ENCODE measurements at places on chromosomes 6 and 20.

GRCh38 chr6:68233623-68234022 is 401.5 kb upstream of the ADGRB3 start:
- H3K4me1 ChIP-seq, result peaks cover 13% of the 10 kb centered on the region
- no peaks in the 10 kb centered on the region for H3K27me3 ChIP-seq
- no peaks in the 10 kb centered on the region for H3K36me3 ChIP-seq
- DNase-seq, result no peak
- H3K4me3 ChIP-seq, result no peak overlapping the region

DNA sequence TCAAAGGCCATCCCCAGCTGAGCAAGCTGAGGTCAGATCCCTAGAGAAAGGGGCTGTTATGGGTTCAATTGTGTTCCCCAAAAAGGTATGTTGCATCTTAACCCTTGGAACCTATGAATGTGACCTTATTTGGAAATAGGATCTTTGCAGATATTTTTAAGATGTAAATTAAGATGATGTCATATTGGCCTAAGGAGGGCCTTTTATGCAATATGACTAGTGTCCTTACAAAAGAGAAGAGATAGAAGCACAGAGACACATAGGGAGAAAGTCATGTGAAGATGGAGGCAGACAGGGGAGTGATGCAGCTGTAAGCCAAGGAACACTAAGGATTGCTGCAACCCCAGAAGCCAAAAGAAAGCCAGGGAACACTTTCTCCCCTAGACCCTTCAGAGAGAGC is 144.3 kb upstream of the TAB2 start:
- no peak overlapping the region for H3K4me3 ChIP-seq
- H3K36me3 ChIP-seq, result no peaks in the 10 kb centered on the region
- H3K27ac ChIP-seq, result no peak overlapping the region
- H3K27me3 ChIP-seq, result no peaks in the 10 kb centered on the region
- no peak for DNase-seq

- no peak overlapping the region for H3K4me3 ChIP-seq
- peak; percentile 61 for DNase-seq
- H3K4me1 ChIP-seq, result no peaks in the 10 kb centered on the region
- no peaks in the 10 kb centered on the region for H3K27me3 ChIP-seq
These were observed 55.6 kb downstream of the DSTN start for GRCh38 chr20:17625246-17626051.

DNA sequence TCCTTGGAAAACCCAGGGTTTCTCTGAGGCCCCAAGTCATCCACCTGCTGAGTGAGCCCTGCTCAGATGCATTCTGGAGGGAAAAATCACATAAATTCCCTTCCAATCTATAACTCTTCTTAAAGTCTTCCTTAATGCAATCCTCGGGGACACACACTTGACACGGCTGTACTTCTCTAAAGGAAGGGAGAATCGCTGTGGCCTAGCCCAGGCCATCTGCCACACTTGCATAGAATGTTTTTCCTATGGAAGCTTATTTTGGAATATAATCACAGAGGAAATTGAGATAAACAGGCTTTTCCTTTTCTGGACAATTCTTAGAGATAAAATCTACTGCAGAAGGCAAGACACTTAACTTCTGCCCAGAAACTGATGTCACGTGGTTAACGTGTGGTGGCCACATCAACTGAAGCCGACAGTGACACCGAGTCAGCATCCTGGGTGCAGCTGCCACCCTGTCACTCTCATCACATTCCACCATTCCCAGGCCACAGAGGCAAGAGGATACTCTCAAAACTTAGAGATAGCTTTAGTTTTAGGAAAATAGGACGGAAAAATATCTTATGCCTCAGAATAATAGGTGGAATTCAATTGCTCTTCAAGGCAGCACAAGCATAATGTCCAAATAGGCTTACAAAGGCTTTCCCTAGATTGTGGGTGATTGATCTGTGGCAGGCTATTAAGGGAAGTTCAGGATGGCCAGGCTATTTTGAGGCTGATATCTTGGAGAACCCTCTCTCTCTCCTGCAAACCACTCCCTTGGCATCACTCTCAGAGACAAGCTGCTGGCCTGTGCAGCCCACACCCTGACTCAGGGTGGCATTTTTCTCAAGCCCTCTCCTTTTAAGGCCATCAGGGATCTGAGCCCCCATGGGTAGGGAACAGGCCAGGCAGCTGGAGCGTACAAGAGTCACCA is 29.6 kb downstream of the PSMB1 start:
- H3K4me3 ChIP-seq, result no peak overlapping the region
- no peak for DNase-seq
- no peak overlapping the region for H3K27ac ChIP-seq
- no peaks in the 10 kb centered on the region for H3K27me3 ChIP-seq

- H3K4me1 ChIP-seq, result peaks cover 10% of the 10 kb centered on the region
- no peak overlapping the region for H3K4me3 ChIP-seq
- peaks cover 10% of the 10 kb centered on the region for H3K27me3 ChIP-seq
- no peaks in the 10 kb centered on the region for H3K36me3 ChIP-seq
- H3K27ac ChIP-seq, result no peak overlapping the region
- DNase-seq, result no peak
These were observed 198.4 kb downstream of the TRIM27 start for GRCh38 chr6:28725274-28725809.

GRCh38 chr6:1416191-1416760 is 26.9 kb downstream of the FOXF2 start:
- DNase-seq, result no peak
- no peaks in the 10 kb centered on the region for H3K36me3 ChIP-seq
- no peak overlapping the region for H3K4me3 ChIP-seq
- no peaks in the 10 kb centered on the region for H3K4me1 ChIP-seq
- H3K27ac ChIP-seq, result no peak overlapping the region

DNA sequence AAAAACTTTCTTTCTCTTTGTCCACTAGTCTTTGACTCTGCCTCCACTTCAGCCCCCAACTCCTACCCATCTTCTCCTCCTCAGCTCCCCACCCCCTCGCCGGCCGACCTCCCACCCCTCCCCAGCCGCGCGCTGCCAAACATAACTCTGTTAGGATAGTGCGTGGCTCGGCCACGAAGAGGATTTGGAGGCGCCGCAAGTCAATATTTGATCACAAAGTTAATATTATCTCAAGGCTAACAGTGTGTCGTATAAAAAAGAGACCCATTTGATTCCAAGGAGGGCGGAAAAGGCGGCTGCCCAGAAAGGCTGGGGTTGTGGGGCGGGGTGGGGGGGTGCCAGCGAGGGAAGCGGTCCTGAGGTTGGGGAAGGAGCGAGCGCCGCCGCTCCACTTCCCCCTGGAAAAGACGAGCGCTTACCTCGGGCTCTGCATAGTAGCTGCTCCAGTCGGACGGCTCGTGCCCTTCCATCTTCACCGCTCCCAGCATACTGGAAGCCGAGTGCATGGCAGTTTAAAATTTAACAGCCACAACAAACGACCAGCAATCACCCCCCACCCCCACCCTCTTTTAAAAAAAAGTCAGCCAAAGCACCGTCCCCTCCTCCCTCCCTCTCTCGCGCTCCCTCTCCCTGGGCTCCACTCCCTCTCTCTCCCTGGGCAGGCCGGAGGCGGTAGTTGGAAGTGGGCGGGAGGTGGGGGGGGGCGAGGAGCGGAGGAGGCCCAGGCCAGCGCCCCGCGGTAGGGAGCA is 425 bp downstream of the FOXA2 start:
- H3K27me3 ChIP-seq, result peaks cover 6% of the 10 kb centered on the region
- H3K36me3 ChIP-seq, result peaks cover 18% of the 10 kb centered on the region
- peak overlapping the region; percentile 53 for H3K4me3 ChIP-seq
- DNase-seq, result no peak
- no peaks in the 10 kb centered on the region for H3K4me1 ChIP-seq

DNA sequence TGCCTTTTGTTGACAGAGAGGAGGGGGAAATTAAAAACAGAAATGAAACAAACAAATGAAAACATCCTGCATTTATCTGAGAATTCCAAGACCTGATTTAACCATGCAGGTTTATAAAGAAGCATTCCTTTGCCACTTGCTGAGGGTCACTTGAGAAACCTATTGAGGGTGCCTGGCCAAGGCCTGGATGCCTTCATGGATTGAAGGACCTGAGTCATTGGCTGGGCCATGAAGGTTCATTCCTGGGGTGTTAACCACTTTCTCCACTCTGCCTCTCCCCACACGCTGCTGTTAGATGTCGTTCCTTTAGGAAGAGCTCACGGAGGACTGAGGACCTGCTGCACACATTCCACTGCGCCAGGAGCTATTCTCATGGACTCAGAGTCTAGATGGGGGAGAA is 49.7 kb downstream of the DAAM2 start:
- H3K4me1 ChIP-seq, result no peaks in the 10 kb centered on the region
- no peak overlapping the region for H3K27ac ChIP-seq
- H3K4me3 ChIP-seq, result no peak overlapping the region
- H3K27me3 ChIP-seq, result no peaks in the 10 kb centered on the region

DNA sequence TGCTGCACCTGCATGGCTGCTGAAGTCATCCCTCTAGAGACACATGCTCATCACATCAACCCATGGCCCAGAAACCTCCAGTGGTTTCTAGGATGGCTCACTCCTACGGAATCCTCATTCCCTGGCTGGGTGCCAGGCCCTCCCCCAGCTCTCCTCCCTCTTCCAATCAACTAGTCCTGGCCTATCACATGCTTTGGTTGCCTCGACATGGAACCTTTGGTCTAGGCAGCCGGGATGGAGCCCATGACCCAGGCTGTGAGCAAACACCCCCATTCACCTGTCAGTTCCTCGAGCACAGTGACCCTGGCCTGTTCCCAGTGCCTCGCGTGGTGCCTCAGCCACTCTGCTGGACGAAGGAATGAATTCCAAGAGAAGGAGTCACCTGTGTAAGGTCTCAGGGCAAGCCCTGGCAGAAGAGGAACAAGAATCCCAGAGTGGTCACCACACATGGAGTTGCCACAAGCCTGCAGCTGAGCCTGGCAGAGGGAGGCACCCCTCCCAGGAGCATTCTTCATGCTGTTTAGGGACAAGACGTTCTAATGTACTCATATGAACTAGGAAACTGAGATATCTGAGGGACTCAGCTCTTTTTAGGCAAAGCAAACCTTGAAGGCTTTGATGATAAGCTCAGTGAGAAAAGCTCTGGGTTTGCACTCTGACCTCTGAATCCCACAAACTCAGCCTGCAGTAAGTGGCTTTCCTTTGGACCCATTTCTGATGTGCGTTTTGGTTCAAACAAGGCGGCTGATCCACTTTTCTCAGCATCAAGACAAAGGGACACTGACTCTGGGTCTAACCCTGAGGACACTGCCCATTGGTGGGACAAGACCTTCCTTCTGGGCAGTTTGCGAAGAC is 40.2 kb downstream of the PPP1R3G start:
- no peak overlapping the region for H3K4me3 ChIP-seq
- peaks cover 18% of the 10 kb centered on the region for H3K4me1 ChIP-seq
- no peak for DNase-seq
- H3K36me3 ChIP-seq, result no peaks in the 10 kb centered on the region
- peak overlapping the region; percentile 55 for H3K27ac ChIP-seq

- H3K4me3 ChIP-seq, result no peak overlapping the region
- 0 out of 2 replicates have a peak, but pooled peaks cover 7% of the 10 kb centered on the region for H3K36me3 ChIP-seq
- H3K27ac ChIP-seq, result peak overlapping the region; percentile 92
- peaks cover 27% of the 10 kb centered on the region for H3K4me1 ChIP-seq
- DNase-seq, result no peak
These were observed 330.8 kb downstream of the BCKDHB start for GRCh38 chr6:80437221-80437620.

DNA sequence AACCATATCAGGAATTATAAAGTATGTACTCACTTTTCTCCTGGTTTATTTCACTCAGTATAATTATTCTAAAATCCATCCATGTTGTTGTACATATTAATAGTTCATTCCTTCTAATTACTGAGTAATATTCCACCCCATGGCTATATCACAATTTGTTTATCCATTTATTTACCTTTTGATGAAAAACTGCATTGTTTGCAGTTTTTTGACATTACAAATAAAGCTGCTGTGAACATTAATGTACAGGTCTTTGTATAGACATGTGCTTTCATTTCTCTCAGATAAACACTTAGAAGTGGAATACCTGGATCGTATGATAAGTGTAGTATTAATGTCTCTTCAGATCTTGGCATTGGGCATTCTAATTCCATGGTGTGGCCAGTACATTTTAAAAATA is 4.2 kb downstream of the SLC17A3 start:
- H3K27me3 ChIP-seq, result peaks cover 3% of the 10 kb centered on the region
- H3K4me1 ChIP-seq, result no peaks in the 10 kb centered on the region
- H3K27ac ChIP-seq, result no peak overlapping the region
- no peaks in the 10 kb centered on the region for H3K36me3 ChIP-seq

GRCh38 chr6:17986656-17987446 is 584 bp downstream of the KIF13A start:
- H3K36me3 ChIP-seq, result peaks cover 7% of the 10 kb centered on the region
- peak overlapping the region; percentile 100 for H3K4me3 ChIP-seq

DNA sequence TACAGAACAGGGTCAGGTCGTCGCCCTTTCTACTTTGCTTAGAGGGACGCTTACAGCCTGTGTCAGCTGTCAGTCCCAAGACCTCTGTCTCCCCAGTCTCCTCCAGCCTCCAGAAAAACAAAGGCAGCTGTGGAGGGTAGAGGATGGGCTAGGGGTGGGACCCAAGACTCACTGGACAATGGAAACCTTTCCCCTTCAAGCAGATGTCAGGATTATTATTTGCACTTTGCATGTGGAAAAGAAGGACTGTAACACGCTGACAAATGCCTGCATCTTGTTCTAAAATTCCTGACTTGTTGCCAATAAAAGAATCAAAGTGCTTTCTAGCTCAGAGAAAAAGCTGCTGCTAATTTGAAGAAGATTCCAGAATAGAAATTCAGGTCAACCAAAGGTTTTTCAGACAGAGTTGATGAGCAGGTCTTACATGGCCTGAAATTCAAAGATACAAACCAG is 58.7 kb downstream of the SNX5 start:
- H3K27me3 ChIP-seq, result no peaks in the 10 kb centered on the region
- H3K36me3 ChIP-seq, result no peaks in the 10 kb centered on the region
- no peak for DNase-seq
- H3K27ac ChIP-seq, result no peak overlapping the region

- H3K4me1 ChIP-seq, result peaks cover 27% of the 10 kb centered on the region
- peak; percentile 91 for DNase-seq
- no peaks in the 10 kb centered on the region for H3K27me3 ChIP-seq
- H3K36me3 ChIP-seq, result peaks cover 25% of the 10 kb centered on the region
- H3K27ac ChIP-seq, result peak within 1 kb of the TSS; percentile 82
- peak within 1 kb of the TSS; percentile 46 for H3K4me3 ChIP-seq
These were observed at the start of gene PRDM1 for GRCh38 chr6:106085984-106086813. Gene PRDM1, plus strand, starts transcription at chr6:106086336. Its CDS starts 218 bp downstream, at chr6:106086554.
